GM06990 (cell line): ENCODE measurements at places on chromosomes 6 and 20.
A peak's percentile ranks its signal among the peaks of the same experiment; 100 is the strongest.

- DNase-seq: no peak
These were observed 151.7 kb downstream of the FRK start for GRCh38 chr6:115908906-115909559.

GRCh38 chr20:20286061-20286460 is 81.8 kb upstream of the INSM1 start:
- no peak for DNase-seq

DNA sequence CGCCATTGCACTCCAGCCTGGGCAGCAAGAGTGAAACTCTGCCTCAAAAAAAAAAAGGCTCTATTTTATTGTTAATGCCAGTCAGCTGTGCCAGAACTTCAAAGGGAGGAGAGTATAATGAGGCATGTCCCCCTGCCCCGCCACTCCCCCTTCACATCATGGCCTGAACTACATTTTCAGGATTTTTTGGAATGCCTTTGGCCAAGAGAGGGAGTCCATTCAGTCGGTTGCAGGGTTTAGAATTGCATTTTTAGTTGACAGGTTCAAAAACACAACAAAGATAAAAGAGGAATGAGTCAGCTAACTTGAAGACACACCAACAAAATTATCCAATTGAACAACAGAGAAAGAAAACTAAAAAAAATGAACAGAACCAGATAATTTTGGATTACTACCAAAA is 59.1 kb downstream of the CEP43 start:
- DNase-seq: no peak

DNA sequence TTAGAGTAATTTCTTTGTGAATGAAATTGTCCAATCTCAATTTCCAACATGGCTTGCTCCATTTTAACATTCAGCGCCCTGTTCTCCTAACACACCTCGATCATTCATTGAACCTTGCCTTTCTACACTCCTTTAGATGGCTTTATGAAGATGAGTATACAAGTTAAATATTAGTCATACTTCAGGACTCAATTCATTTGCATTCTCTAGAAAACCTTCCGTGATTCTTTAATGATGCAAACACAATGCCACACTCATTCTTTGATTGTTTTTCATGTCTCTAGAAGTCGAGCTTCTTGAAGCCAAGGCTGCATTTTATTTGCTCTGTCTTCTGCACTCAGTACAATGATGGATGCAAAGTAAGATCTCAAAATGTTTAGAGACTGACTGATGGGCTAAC is 641.2 kb downstream of the DOK5 start:
- DNase-seq: peak; percentile 20

GRCh38 chr6:24949020-24949569 is 13.3 kb upstream of the RIPOR2 start:
- peak; percentile 88 for DNase-seq

DNA sequence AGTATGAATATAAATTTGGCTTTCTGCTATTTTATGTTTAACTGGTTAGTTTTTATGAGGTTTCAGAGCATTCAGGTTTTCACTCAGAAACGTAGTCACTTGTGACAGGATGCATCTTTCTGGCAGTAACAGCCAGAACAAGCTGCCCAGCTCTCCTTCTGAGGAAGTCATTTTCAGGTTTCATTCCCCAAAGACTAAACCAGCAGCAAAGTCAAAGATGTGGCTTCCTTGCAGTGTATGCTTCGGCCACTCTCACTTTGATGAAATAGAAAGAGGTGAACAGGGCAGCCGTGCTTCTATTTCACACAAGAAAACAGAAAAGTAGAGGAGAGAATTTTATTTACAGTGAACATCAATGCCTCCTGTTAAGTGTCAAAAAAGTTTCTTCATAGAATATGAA is 469.1 kb downstream of the BTBD3 start:
- DNase-seq: no peak

DNA sequence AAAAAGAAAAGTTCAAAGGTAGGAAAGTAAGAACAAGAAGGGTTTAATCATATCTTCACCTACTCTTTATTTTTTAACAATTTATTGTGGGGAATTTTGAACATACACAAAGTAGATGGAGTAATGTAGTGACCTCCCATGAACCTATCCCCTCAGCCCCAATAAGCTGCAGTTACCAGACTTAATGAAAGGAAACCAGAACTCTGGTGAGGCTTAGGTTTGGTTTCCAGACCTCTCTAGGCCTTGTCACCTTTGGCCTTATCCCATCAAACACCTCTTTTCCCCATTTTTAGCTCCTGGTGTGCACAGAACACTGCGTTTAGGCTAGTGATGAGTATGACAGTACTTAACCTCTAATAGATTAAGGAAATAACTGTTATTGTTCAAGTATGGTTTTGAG is 42.0 kb downstream of the CBFA2T2 start:
- DNase-seq: no peak

DNA sequence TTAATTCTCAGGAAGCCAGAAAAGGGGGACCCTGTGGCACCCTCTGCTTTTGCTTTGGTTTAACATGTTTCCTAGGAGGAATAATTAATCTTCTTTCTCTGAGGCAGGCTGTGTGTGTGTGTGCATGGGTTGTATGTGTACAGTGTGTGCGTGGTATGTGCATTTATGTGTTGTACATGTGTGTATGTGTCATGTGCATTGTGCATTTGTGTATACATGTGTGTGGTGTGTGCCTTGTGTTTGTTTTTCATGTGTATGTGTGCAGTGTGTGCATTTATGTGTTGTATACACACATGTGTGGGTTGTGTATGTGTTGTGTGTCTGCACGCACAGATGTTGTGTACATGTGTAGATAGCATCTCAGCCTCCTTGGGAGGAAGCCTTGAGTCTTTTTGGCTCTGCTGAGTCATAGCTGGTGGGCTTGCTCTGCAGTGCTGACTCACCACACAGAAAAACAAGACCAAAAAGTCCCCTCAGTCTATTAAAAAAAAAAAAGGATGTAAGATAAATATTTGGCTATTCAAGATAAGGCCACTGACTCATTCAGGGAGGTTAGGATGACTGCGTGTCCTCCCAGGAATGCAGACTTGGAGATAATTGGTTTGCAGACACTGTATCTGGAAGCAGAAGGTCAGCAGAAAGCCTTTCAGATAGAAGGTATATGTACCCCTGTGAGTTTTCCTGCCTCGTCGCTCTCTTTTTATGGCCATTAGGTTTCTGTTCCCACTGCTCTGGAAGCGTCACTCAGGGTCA is 58.6 kb downstream of the SYNJ2 start:
- no peak for DNase-seq

DNA sequence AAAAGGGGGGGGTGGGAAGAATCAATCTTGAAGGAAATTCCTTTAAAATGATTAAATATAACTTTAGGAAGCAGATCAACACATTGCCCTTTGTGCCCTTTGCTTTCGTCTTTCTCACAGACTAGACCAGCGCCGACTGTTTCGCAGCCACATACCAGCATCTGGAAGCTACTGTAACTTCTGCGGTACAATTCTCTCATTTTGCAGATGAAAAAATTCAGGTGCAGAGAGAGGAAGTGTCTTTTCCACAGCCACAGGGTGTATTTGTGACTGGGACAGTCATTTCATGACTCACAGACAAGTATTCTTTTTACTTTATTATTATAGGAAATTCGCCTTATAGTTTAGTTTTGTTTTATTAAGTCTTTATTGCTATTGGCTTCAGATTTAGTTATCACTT is 84.2 kb downstream of the UST start:
- DNase-seq: no peak

- no peak for DNase-seq
These were observed 74.6 kb downstream of the TMEM244 start for GRCh38 chr6:129786548-129786947.

DNA sequence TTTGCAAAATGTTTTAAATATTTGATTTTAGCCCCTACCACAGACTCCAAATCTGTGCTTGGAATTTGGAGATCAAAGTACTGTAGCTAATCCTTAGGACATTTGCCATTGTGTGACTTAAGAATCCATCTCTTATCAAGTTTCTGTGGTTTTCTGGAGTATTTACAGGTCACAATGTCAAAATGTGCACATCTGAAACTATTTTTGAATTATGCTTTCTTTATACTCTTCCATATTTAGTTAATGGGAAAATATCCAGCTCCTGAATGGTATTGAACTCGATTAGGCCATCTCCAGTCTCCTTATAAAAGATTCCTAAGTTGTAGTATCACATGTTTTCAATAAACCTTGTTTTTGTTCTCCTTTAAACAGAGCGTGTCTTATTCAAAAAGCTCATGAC is 162.5 kb downstream of the KHDC1L start:
- no peak for DNase-seq

GRCh38 chr6:43990627-43991619 is 136.3 kb downstream of the MRPL14 start:
- DNase-seq: no peak

DNA sequence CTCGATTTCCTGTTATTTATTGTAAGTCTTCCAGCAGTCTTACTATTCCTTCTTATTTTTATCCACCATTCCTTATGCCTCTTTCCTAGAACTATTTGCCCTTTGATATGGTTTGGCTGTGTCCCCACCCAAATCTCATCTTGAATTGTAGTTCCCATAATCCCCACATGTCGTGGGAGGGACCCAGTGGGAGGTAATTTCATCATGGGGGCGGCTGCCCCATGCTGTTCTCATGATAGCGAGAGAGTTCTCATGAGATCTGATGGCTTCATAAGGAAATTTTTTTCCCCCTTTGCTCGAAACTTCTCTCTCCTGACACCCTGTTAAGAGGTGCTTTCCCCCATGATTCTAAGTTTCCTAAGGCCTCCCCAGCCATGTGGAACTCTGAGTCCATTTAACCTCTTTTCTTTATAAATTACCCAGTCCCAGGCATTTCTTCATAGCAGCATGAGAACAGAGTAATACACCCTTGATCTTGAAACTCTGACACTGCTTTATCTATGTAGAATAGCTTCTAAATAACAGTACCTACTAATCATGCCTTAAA is 48.8 kb downstream of the PLN start:
- DNase-seq: no peak

DNA sequence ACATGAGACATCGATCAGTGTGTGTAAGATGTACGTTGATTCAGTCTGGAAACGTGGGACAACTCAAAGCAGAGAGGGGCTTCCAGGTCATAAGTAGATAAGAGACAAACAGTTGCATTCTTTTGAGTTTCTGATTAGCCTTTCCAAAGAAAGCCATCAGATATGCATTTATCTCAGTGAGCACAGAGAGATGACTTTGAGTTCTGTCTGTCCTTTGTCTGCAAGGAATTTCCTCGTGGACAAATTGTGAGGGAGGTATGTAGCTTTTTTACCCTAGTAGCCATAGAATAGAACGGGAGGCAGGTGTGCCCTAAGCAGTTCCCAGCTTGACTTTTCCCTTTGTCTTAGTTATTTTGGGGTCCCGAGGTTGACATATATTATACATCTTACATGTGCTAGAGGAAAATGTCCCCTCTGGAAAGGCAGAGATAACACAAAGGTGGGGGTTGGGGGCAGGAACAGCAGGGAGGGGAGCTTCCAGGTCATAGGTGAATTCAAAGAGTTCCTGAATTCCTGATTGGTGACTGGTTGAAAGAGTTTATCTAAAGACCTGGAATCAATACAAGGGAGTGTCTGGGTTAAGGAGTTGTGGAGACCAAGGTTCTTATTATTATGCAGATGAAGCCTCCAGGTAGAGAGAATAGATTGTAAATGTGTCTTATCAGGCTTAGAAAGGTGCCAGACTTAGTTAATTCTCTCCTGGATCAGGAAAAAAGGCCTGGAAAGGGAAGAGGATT is 237.0 kb downstream of the NFATC2 start:
- DNase-seq: no peak

- no peak for DNase-seq
These were observed 100.0 kb upstream of the CITED2 start for GRCh38 chr6:139474145-139475108.

GRCh38 chr6:130693944-130694343 is 133.3 kb upstream of the SMLR1 start:
- no peak for DNase-seq

DNA sequence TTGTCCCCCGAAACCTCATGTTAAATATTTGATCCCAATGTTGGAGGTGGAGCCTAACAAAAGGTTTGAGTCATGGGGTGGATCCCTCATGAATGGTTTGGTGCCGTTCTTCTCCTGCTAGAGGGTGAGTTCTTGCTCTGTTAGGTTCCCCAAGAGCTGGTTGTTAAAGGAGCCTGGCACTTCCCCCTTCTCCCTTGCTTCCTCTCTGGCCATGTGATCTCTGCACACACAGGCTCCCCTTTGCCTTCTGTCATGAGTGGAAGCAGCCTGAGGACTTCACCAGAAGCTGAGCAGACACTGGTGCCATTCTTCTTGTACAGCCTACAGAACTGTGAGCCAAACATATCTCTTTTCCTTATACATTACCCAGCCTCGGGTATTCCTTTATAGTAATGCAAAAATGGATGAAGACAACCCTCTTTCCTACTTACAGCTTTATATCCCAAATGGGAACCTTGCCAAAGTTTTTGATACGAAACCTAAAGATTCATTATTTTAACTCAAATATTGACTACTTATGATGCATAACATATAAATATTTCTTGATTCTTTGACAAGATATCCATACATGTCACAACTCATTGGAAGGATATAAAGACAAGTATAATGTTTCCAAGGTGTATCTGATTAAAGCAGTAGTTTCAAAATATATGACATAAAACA is 61.0 kb downstream of the RNF182 start:
- DNase-seq: no peak

DNA sequence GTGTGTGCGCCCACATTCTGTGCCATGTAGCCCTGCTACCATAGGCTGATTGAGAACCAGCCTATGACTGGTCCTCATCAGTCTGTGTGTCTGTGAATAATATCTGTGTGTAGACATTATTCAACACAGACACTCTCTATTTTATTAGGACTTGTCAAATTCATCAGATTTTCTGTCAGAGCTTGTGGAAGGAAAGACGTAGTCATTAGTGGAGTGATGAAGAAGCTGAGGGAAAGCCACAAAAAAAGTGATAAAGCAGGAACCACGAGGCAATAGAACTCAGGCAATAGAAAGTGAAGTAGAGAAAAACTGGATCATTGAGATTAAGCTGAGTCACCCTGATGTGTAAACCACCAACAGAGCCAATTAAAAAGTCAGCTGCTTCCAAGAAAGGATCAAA is 122.2 kb upstream of the MARCKS start:
- DNase-seq: no peak

- DNase-seq: no peak
These were observed 183.3 kb downstream of the NKAIN2 start for GRCh38 chr6:123986938-123987337.

DNA sequence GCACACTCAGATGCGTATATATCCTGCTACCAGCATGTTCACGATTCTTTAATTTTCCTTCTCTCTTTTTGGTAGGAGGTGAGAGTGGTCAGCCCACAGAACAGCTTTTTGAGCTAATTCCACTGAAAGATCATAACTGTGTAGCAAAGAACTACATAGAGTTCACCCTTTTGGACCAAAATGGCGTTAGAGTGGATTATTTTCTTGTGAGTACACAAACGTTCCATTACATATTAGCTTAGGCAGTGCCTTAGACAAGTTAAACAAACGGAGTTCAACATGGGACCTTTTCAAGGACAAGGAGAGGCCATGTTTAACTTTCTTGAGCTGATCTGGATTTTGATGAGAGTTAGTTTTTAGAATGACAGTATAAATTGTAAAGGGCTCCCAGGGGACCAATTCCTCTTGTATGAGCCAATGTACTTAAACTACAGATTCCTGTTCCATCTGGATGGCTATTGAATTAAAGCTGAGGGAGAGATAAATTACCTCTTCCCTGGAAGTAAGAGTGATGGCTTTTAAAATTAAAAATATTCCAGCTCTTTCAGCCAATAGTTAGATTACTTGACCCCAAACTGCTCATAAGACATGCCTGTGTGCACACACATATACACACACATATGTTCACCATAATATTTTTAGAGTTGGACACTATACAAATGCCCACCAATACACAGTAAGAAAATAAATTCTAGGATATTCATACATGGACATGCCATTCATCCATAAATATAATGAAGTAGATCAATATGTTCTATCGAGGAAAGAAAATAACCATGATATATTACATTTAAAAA is 25.6 kb upstream of the ARMH2 start:
- no peak for DNase-seq
